AML-193 (cell line): ENCODE measurements at places on chromosomes 2 and 18.

- DNase-seq, result no peak
Observed at GRCh38 chr2:196383799-196384198, 212.4 kb upstream of the STK17B start.

DNA sequence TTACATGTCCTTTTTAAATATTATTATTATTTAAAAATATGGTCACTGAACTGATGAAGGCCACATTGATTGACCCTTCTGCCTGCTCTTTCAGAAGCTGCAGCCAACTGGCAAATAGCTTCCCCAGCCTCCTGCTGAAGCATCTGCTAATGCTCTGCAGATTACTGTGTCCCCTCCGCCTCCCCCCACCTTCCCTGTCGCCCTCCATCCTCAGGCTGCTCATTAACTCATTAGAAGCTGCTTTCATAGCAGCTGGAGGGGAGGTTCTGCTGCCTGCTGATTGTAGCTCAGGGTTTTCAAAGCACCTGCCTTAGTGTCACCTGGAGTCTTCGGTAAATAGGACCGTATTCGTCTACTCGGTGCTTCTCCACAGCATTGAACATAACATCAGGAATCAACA, 24.8 kb upstream of the LMAN1 start:
- DNase-seq, result no peak

DNA sequence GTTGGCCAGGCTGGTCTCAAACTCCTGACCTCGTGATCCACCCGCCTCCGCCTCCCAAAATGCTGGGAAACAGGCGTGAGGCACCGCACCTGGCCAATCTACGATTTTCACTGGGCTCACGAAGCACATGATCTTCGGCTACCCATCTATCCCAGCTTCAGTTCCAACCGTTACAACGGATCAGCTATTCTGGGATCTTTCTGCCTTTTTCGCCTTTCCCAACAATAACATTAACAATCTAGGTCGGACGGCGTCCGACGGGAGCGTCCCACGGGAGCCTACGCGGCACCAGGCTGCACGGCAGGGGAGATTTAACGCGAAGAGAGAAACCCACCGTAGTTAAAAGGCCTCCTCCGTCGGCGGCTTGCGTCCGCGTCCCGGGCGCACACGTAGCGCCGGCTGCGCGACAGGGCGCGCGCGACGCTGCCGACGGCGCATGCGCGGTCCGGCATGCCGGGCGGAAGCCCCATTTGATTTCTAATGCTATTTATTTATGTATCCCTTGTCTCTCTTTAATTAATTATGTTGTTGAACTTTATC, at the start of gene MSL3B:
Gene MSL3B, minus strand, starts transcription at position 394 of the 540 bp plus-strand sequence.
- no peak for DNase-seq

GRCh38 chr2:240494194-240494793, 58.8 kb downstream of the GPC1 start:
- no peak for DNase-seq

DNA sequence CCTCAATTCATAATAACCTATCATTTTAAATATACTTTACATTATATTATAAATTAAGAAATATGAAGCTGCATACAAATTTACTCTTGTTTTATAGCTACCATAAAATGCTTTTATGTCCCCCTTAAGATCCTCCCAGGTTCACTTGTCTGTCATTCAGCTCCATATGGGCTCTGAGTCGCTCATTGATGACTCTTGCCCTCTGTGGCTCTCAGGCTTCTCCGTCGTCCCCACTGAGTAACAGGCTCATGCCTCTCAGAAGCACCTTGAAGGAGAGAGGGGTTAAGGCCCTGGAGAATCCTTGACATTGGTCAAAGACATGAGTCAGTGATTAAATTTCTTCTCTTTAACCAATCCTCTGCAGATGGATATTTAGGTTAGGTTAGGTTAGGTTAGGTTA, 6.2 kb upstream of the MCM6 start:
- no peak for DNase-seq

DNA sequence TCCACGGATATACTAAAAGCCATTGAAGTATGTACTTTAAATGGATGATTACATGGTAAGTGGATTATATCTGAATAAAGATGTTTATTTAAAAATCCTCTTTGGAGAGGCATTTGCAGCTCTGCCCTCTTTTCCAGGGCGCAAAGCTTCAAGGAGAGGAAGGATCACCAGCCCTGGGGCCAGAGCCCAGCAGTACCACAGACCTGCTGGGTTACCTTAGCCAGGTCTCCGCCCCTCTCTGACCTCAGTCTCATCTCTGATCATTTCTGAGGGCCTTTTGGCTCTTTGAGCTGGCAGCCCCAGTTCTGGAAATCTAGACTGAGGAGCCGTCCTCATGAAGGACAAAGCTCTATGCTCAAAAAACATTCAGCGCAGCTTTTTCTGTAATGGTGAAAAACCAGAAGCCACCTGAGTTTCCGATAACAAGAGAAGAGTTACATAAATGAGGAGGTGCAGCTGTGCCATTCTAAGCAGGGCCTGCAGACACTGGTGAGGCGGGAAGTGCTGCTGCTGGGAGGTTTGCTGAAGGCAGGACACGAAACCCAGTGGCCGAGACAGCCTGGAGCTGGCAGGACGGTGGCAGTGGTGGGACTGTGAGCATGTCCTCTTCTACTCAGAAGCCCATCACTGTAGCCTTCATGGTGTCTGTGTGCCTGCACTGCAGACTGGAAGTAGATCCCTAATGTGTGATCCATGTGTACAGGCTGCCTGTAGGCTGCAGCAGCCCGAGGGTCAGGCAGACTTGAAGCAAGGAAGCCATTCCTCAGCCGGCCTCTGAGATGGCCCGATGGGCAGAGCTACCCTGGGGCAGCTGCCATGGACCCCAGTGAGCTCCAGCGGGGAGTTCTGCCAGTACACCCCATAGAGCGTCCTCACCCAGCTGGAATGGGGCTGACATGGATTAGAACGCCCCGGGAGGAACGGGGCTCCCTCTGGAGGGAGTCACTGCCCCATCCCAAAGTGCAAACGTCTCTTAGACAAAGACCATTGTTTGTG, 27.7 kb downstream of the ADRA2B start:
- no peak for DNase-seq
